ENCODE measurements at places on chromosomes 5 and 9. TPM values are rescaled to one million over a fixed set of nuclear protein-coding genes. Genes with fewer than 3 reads are reported as not detected.

DNA sequence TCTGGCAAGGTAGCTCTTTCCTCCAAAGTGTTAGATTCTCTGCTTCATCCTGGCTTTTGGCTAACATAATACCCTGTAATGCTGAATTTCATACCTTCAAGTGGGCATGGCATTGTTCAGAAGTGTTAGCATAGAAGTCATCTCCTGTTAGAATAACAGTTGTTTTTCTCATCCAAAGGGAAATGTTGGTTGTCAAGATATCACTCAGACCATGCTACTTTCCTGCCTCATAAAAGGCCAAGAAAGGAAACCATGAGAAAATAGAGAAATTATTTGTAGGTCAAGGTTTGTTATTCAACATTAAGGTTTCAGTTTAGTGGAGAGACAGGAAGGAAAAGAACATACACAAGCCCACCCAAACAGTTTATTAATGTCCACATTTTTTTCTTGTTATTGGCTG is 472.5 kb downstream of the ARHGEF28 start:
- no peak for DNase-seq

DNA sequence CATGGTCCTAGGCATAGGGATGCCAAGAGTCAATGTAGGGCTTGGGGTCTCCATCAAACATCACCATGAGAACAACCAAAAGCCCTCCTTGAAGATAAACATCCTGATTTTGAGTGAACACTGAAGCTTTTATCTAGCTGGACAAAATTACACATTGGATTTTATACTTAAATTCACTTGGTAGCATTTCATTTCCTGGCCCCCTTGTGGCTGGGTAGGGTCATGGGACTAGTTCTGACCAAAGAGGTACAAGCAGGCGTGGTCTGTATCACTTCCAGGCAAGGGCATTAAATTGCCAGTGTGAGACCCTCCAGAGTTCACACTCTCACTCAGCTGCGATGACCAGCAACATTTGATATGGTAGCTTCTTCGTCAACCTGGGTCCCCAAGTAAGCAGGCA is 320.3 kb downstream of the ACTL7B start:
- DNase-seq, result no peak

DNA sequence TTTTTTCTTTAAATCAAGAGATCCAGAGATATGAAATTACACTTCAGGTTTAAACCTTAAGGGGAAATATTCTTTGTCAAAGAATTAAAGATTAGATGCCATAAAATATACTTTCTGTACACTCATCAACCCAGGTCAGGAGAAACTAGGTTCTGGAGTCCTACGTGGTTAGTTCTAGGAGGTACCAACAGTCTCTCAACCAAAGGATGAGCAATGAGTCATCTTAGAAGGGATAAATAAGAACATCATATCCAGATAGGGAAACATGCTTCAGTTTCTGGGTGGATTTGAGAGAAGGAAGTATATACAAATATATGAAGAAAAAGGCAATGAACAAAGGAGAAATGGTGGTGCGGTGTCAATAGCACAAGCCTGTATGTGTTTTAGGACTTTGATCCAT is 98.2 kb downstream of the CSNK1G3 start:
- DNase-seq, result no peak

DNA sequence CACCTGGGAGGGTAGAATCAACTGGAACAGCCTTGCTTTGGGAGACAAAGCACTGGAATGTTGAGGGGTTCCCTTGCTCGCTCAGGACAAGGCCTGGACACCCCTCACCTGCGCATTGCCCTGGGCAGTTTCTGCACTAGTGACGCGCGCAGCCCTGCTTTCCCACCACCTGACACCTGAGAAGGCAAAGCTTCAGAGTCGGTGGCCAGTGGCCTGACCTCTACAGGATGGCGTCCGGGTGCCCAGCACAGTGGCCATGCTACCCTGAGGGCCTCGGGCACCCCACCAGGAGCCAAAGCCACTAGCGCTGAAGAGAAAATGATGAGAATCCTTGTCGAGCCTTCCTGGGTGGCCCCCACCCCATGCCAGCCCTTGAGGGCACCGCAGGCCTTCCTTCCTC is 161.3 kb downstream of the OLFM1 start:
- DNase-seq, result no peak

DNA sequence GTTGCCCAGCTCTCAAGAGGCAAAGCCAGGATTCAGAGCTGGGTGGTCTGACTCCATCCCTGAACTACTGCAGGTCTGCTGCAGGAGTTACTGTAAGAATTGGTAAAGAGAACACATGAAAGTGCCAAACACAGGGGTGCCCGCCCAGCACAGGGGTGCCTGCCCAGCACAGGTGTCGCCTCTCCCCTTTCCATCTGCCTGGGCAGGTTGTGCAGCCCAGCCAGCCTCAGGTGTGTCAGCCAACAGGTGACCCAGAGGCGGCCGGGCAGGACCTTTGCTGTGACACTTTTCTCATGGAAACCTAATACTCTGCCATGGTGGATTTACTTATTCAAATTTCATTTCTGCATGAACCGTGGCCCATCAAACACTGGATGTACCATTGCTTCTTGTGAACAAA is 289.7 kb upstream of the IRX4 start:
- no peak for DNase-seq

DNA sequence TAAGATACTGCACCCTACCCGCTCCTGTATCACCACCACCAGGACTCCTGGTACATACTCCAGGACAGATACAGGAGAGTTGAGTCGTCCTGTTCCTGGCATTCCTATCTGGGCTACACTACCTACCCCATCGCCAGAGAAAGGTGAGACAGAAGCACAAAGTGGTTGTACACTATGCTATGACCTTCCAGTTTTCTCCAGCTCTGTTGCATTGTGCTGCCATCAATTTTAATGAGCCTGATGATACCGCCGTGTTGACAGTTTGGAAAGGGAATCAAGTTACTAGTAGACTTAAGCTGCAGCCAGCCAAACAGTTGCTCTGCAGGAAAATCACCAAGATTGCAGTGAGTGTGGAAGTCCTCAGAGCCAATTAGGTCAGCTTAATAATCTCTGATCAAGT is 35.2 kb downstream of the ANP32B start:
- DNase-seq, result no peak

DNA sequence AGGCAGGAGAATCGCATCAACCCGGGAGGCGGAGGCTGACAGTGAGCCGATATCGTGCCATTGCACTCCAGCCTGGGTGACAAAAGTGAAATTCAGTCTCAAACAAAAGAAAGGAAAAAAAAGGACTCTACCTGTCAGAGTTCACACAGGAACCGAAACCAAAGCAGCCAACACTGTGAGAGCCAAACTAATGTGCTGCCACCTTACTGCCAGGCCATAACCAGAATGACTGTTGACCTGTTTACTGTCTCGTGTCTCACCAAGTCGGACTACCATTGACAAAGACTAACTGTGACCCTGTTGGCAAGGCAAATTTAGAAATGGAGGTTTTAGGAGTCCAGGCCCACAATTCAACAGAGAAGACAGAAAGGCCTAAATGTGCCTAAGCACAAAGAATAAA is 112.4 kb downstream of the ANXA2R start:
- no peak for DNase-seq

GRCh38 chr5:55176176-55176818 is 3.3 kb upstream of the CDC20B start:
- peak; percentile 48 for DNase-seq

- DNase-seq, result no peak
Measured at GRCh38 chr5:111347021-111347420, 122.8 kb downstream of the CAMK4 start.

DNA sequence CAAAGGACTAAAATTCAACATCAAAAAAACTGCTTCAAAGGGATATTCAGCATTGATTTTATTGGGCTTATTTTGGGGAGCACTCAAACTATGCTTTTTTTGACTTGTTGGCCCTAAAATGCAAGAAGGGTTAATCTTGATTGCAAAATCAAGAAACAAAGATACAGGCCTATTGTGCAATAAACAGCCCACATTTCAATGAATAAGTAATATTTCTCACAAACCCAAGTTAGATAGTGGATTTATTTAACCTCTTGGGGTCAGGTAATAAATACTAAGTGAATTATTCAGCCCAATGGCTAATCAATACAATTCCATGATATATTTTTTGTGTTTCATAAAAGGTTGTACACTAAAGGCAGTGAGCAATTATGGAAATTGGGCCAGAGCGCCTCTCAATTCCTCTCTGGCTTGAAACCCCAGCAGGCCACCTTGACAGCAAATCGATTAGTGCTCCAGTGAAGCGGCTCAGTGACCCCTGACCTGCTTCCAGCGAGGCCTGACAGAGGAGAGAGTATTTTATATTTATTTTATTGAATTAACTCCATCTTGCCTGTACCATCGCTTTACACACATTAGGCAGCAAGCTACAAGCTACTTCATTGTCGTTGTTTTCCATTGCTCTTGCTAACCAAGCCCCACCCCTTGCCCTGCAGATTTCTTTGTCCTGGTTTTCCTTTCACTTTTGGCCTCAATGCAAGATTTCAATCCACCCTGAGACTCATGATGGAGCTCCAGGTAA is 65.5 kb downstream of the EBF1 start:
- DNase-seq, result no peak

DNA sequence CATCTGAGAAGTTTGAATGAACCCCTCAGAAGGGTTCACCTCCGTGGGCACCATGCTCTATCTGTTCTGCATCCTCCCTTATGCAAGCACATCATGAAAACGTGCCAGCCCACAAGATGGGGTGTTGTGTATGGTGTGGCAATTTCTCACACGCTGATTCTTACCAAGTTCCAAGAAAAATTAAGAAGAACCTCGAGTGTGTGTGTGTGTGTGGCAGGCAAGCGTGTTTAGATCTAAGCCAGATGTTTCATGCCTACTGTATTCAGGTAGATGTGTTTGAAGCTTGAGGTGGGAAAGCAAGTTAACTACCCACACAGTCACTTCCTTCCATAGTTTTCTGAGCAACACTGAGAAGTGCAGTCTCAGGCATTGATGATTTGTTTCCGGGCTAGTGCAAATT is 77.7 kb upstream of the GNA14 start:
- no peak for DNase-seq

- DNase-seq, result no peak
Measured at GRCh38 chr5:15353086-15353645, 146.8 kb upstream of the FBXL7 start.

DNA sequence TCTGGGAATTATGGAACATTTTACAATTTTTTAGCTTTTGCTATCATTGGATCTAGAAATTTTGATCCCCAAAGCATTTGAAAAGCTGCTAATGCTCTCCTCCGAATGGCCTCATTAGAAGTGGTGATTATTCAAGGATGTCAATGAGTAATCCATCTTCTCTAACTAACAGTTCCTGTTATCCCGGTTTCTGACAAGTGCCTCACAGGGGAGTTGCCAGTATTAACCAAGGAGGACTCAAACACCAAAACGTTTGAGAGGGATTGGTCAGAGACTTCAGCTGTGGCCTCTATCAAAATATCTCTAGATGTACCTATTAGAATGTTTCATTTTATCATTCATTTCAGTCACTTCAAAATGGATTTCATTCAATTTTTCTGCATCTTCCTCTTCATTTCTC is 208.3 kb upstream of the ITGA1 start:
- no peak for DNase-seq

DNA sequence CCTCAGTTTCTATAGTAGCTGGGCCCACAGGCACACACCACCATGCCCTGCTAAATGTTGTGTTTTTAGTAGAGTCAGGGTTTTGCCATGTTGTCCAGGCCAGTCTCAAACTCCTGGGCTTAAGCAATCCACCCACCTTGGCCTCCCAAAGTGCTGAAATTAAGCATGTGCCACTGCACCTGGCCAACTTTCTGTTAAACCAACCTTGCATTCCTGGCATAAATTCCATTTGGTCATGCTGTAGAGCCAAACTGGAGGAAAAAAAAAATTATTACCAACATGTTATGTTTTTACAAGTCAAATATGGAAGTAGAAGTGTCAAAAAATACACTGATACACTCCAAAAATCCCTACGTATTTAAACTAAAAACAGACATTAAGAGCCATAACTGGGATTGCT is 54.1 kb downstream of the ERMP1 start:
- no peak for DNase-seq

DNA sequence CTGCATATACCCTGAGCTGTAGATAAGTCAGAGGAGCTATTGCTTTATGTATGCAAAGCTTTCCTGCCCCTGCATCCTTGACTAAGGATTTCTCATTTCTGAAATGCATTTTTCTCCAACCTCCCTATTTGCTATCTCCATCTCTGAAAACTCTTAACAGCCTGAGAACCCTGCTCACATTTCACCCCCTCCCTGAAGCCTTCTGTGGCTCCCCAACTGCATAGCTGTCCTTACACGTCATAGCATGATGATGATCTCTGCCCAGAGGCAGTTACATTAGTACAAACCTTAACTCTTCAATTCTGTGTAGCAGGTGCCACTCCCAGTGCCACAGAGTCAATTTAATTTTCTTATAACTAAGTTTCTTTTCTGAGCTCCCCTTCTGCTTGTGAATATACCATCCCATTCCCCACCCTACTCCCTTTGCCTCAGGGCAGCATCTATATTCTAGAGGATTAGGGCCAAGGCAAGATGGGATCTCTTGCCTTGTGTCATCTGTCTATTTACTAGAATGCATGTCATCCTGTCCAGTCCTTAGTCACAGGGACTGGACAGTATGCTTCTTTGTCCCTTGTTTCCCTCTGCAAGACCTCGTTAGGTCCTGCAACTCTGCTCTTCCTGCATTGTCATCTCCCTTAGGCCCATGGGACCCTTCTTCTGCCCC is 149.7 kb upstream of the SPRY4 start:
- no peak for DNase-seq

DNA sequence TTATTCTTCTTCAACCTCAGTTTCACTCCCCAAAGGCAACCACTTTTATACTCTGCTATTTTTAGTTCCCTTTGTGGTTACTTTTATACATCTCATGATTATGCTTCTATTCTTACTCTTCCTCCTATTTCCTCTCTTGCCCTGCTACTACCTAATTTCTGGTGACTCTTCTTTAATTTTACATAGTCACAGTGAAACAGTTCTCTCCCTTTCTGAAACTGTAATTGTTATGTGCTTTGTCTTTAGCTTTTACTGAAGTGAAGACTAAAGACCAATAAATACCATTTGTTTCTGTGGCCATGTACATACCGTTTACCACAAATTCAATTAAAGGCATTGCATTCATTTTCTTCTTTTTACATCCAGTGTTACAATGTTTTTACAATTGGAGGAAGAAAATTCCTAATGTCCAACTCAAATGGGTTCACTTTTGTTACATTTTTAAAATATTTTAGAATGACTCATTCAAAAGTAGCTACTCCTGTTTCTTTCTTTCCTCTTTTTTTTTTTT is 410.6 kb downstream of the PSAT1 start:
- no peak for DNase-seq

DNA sequence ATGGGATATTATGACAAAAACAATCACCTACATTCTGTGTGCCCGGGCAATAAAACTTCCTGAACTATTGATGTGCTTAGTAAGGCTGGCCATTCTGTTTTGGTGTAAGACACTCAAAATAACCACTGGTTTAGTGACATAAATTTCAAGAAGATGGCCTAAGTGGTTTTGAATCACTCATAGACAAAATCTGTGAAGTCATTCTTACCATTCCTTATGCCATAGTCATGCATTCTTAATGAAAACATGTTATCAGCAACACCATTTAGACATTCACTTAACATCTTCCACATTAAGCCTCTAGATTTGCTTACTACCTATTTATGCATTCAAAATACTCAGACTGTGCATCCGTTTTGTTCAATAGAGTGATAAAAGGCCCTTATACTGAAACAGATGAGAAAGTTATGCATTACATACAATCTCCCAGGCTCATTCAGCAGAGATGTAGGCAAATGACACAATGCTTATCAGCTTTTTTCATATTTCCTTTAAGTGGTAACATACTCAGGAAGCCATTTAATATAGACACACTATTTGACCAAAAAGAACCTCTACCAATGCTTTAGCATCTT is 848.8 kb upstream of the DMAC1 start:
- no peak for DNase-seq

Gene ZNF454
- 4.4 TPM for total RNA-seq

Gene SLC34A3
- not detected for total RNA-seq

Gene FAXDC2
- 38.3 TPM for total RNA-seq

Gene MAML1
- 35.4 TPM for total RNA-seq

Gene HTR4
- total RNA-seq, result 0.32 TPM
